ENCODE measurements at places on chromosomes 3 and 15. TPM values are rescaled to one million over a fixed set of nuclear protein-coding genes. Genes with fewer than 3 reads are reported as not detected.
A peak's percentile ranks its signal among the peaks of the same experiment; 100 is the strongest.

Gene ARGFX
- total RNA-seq, result not detected

Gene NXPE3
- total RNA-seq, result 22.4 TPM

Gene TM4SF4
- total RNA-seq, result not detected

Gene GOLGA6D
- total RNA-seq, result not detected

Gene VIPR1
- total RNA-seq, result 7.5 TPM

Gene ZNF197
- total RNA-seq, result 13.4 TPM

Gene EXD1
- not detected for total RNA-seq

Gene SPINK8
- not detected for total RNA-seq

Gene SLC22A14
- not detected for total RNA-seq

Gene SLC6A1
- not detected for total RNA-seq

Gene SHF
- 2.0 TPM for total RNA-seq

DNA sequence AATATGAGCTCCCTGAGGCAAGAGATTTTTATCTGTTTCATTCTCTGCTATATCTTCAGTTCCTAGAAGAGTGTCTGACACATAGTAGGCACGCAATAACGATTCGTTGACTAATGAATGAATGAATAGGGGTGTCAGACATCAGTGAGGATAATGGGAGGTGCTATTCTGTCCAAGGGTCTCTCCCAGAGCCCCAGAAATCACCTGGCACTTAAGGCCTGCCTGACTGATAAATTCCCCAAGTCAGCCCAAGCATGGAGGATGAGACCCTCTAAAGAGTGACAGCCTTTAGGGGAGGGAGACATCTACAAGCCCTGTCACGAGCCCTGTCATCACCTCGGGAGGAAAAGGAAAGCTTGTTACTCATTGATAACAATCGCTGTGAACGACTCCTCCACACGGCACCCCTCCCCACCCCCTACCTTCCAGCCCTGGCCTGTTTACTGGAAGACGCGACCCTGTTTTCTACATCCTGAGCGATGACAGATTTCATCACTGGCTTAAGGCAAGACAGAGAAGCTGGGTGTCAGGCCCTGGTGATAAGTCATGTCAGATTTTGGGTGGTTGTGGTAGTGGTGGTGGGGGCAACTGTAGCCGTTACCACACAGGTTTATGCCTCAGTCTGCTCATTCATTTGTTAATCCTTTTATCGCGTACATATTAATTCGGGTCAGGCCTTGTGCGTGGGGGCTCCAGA lies 23.1 kb downstream of the BHLHE40 start:
- DNase-seq, result peak; percentile 81

DNA sequence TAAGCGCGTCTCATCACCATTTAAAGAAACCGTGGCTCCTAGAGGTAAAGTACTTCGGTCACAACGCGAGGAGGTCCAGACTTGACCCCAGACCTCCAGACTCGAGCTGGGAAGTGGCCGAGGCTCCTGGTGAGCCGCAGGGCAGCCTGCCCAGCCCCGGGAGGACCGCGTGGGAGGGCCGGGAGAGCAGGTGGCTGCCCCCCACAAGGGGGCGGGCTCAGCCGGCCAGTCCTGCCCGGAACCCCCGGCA lies at the start of gene SLC27A2:
SLC27A2 (plus strand) TSS at position 228 of the 250 bp plus-strand sequence. CDS start 232 bp downstream, outside the sequence.
- DNase-seq, result no peak

DNA sequence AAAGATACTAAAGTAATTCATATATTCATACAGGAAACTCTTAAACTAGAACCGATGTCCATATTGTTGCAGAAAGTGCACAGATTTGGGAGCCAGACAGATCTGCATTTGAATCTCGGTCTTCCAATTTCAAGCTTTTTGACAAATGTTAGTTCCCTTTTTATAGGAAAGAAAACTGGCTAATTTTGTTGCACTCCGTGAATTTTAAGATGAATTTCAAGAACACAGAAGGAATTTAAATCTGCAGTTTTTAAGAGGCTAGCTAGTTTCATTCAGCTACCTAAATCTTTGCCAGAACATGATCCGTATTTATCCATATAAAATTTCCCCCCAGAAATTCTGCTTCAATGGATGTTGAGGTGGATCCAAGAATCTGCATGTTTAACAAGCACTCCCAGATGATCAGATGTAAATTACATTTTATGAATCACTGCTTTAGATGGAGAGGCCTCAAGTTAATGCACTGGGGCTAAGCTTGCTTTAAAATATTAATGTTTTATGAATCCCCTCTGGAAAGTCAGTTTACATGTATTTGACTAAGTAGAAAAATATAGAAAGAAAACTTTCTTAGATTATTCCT lies 1296.3 kb upstream of the CADM2 start:
- no peak for DNase-seq

DNA sequence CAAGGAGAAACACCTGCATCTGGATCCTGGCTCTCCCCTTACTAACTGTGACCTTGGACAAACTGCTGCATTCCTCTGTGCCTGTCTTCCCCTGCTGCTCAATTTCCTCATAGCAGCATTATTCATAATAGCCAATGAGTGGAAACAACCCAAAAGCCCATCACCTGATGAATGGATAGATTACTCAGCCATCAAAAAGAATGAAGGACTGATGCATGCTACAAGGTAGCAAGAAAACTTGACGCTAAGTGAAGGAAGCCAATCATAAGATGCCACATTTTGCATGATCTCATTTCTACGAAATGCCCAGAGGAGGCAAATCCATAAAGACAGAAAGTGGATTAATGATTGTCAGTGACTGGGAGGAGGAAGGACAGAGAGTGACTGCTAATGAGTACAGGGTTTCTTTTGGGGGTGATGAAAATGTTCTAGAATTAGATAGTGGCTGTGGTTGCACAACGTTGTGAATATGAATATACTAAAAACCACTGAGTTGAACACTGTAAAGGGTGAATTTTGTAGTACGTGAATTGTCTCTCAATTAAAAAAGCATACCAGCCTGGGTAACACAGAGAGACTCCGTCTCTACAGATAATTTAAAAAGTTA lies 11.2 kb downstream of the IGDCC4 start:
- no peak for DNase-seq

DNA sequence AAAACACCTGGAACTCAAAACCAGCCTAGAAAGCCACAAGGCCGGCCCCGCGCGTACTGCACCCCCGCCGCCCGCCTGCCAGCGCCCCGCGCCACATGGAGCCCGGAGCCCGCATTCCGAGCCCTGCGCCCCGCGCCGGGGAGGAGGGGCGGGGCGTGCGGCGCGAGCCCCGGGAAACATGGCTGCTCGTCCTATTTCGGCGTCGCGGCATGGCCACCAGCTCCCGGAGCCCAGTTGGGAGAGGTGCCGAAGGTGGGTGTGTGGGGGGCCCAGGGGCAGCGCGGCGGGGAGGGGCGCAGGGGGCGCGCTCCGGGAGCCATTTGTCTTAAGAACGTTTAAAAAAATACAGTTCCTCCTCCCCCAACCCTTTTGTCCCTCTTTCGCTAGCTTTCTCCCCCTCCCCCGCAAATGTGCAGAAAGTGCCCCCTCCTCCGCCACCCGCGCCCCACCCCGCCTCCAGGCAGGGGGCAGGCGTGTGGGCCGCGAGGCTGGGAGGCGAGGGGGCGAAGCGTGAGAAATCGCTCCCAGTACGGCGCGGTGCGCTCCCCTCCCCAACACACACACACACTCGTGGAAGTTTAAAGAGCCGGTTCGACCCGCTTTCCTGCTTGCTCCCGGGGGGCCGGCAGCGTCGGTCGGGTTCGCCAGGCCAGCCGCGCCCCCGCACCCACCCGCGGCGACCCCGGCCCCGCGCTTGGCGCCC lies 2.5 kb downstream of the ANP32A start:
- DNase-seq, result peak; percentile 69

GRCh38 chr3:9721015-9721699 lies 10.4 kb upstream of the BRPF1 start:
- no peak for DNase-seq

DNA sequence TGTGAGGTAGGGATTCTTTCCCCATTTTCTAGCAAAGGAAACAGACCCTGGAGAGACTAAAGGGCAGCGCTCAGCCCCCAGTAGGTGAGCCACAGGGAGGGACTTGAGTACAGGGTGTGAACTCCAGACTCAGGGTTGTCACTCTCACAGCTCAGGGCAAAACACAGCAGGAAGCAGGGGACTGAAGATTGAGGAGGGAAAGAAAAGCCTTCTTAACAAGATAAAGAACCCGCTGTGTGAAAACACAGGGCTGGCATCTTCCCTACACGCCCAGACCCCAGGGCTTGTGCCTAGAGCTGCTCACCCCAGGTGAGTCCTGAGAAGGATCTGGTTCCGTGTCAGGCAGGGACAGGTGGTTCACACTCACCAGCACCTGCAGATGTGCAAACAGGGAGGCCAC lies 59.6 kb downstream of the ABTB1 start:
- DNase-seq, result no peak

DNA sequence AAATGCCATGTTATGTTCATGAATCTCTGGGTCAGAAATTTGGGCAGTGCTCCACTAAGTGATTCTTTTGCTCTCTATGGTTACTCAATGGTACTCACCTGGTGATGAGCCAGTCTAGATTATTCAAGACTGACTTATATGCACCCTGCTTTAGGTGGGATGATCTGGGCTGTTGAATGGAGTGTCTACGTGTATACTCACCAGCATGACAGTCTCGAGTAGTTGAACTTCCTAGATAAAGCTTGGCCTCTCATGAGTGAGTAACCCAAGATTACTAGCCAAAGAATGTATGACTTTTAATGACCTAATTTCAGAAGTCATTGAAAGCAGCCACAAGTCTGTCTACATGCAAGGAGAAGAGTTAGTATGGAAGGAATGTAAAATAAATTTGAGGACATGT lies 77.5 kb upstream of the CADM2 start:
- DNase-seq, result no peak

- peak; percentile 98 for DNase-seq
These were observed at the start of the genes LSM3 and XPC for GRCh38 chr3:14178247-14179113. LSM3 (plus strand) TSS chr3:14178817; CDS start chr3:14178861, 44 bp downstream. XPC (minus strand) TSS chr3:14178601; CDS start chr3:14178568, 33 bp downstream.

GRCh38 chr15:31390029-31390428 lies 63.4 kb downstream of the KLF13 start:
- no peak for DNase-seq

DNA sequence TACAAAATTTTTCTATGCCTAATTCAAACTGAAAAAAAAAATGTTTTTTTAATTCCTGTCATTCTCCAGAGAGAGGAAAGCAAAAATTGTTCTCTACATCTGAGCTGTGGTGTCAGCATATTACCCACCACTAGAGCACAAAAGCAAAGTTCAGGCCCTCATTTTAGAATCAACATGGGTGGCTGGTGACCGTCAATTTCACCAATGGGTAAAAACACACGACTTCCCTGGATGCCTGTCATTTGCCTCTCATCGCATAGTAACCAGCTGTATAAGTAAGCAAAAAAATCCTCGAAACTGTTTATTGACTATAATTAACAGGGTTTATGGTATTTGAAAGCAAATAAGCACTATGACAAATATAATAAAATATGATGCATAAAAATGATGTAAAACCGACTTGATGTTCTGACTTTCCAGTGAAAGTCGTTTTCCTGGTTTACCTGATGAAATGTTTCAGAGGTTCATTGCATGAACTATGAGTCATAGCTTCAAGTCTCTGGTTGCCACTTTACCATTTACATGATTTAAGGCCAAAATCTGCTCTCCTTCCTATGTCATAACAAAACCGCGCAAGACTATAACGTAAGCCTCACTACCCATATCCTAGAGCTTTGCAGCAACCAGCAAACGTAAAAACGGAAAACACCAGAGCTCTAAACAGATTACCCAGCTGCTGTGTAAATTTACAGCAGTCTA lies 60.5 kb downstream of the THBS1 start:
- DNase-seq, result no peak

DNA sequence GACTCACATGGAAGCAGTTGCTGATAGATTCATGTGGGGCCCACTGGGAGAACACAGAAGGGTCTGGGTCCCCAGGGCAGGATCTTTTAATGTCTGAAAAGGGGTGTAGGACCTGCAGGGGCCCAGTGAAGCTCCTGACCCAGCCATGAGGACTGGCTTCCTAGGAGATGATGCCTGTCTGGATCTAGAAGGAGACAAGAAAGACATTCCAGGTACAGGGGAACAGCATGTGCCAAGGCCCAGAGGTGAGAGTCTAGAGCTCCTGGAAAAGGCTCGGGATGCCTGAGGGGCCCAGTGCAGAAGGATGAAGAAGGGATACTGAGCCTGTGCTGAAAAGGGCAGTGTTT lies 4.7 kb upstream of the SEMA3F start:
- no peak for DNase-seq

GRCh38 chr3:58416191-58416590 lies 17.4 kb downstream of the PDHB start:
- DNase-seq, result no peak

DNA sequence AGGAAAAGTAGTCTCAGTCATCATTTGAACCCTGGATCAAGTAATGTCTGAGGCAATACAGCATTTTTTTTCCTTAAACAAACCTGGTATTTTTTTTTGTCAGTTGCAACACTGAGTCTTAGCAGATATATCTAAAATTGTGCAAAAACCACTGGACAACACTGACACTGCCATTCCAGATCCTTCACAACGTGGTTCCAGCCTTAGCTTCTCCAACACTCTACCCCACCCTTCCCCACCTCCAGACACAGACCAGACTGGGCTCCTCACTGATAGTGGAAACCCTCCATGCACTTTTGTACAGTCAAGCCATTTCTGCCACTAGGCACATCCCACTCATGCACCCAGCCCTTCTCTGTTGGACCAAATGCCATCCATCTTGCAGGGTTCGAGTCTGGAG lies 199.6 kb upstream of the CTNNB1 start:
- DNase-seq, result no peak

GRCh38 chr3:139260793-139261736 lies 82.8 kb upstream of the MRPS22 start:
- DNase-seq, result no peak

GRCh38 chr3:177279118-177279815 lies 82.0 kb upstream of the TBL1XR1 start:
- DNase-seq, result no peak

Data from activated CD4-positive, alpha-beta memory T cell treated with anti-CD3 and anti-CD28 coated beads, Interleukin-2, amount 10 ng/mL, durations not matched to agents 7 days and 5 days (primary cell).